T-cell (primary cell): ENCODE measurements at places on chromosomes 3 and 15. TPM values are rescaled to one million over a fixed set of nuclear protein-coding genes. Genes with fewer than 3 reads are reported as not detected.

The SHC4 gene
- total RNA-seq: 0.23 TPM

The CHRM5 gene
- total RNA-seq: not detected

The CD276 gene
- not detected for total RNA-seq

The ZBBX gene
- total RNA-seq: not detected

The DNASE1L3 gene
- not detected for total RNA-seq

The MYO5C gene
- 0.38 TPM for total RNA-seq

The TJP1 gene
- 0.53 TPM for total RNA-seq

The LYSMD4 gene
- total RNA-seq: 16.6 TPM

The ADAMTS17 gene
- total RNA-seq: 17.8 TPM

- DNase-seq: no peak
Measured at GRCh38 chr3:17945799-17946399, 203.5 kb upstream of the TBC1D5 start.

DNA sequence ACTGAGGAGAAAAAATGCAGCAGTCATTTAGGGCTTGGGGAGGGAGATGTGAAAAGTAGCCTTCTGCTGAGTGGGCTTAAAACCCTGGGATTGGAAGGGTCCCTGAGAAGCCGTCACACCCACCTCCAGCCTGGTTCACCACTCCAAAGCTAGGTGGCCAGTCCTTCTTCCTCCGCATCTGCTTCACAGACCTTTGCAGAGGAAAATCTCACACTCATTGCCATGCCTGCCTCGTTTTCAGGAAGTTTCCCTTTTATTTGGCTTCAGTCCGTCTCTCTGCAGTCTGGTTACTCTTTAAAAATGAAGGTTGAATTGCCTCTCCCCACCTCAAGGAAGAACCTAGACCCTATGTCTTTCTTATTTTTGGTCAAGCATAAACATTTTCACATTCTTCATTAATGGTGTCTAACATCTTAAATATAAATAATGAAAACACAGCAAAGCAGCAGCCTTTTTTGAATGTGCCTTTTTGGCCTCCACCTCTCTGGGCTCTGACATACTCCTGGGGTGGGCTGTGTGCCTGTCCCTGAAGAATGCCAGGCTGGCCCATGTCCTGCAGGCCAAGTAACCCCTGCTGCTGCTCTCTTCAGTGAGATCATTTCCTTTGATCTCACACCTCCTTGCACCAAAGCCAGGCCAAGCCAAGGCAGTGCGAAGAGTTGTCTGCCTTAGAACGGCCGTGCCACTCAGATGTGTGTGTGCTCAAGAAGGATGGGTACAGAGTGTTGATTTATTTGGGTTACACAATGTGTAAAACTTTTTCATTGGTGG, 11.0 kb downstream of the MRAS start:
- no peak for DNase-seq

- DNase-seq: no peak
Measured at GRCh38 chr3:11566478-11566877, 77.2 kb downstream of the VGLL4 start.

DNA sequence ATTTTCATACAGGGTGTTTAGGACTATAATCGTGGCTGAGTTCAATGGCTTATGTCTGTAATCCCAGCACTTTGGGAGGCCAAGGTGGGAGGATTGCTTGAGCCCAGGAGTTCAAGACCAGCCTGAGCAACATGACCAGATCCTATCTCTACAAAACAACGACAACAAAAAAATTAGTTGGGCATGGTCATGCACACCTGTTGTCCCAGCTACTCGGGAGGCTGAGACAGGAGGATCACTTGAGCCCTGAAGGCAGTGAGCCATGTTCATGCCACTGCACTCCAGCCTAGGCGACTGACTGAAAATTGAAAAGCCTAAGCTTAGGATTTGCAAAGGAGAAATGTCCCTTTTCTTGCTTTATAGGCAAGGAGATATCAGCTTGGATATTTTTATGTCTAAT, 1.5 kb downstream of the BRK1 start:
- DNase-seq: no peak

DNA sequence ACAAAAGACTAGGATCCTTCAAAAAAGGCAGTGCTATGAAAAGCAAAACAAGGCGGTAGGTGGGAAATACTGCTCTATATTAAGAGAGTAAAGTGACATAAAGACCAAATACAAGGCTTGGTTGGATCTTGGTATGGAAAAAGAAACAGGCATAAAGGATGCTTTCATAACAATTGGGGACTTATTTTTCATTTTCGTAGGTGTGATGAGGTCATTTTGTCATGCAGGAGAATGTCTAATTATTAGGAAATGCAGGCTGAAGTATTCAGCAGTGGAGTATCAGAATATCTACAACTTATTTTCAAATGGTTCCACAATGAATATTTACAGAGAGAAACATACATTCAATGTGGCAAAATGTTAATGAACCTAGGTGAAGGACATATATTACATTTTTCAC, 9.0 kb downstream of the XPC start:
- DNase-seq: no peak

GRCh38 chr3:142450881-142451280, 3.0 kb upstream of the XRN1 start:
- no peak for DNase-seq

- DNase-seq: no peak
Measured at GRCh38 chr15:60551147-60551780, 72.3 kb upstream of the ICE2 start.

GRCh38 chr15:85810075-85810474, 15.3 kb upstream of the KLHL25 start:
- DNase-seq: no peak

- DNase-seq: no peak
Measured at GRCh38 chr3:149479621-149480325, 5.3 kb downstream of the TM4SF4 start.

GRCh38 chr15:80152896-80153876, at the start of gene FAH:
Gene FAH, plus strand, starts transcription at chr15:80152999. Its CDS starts 56 bp downstream, at chr15:80153055.
- DNase-seq: peak; percentile 18

DNA sequence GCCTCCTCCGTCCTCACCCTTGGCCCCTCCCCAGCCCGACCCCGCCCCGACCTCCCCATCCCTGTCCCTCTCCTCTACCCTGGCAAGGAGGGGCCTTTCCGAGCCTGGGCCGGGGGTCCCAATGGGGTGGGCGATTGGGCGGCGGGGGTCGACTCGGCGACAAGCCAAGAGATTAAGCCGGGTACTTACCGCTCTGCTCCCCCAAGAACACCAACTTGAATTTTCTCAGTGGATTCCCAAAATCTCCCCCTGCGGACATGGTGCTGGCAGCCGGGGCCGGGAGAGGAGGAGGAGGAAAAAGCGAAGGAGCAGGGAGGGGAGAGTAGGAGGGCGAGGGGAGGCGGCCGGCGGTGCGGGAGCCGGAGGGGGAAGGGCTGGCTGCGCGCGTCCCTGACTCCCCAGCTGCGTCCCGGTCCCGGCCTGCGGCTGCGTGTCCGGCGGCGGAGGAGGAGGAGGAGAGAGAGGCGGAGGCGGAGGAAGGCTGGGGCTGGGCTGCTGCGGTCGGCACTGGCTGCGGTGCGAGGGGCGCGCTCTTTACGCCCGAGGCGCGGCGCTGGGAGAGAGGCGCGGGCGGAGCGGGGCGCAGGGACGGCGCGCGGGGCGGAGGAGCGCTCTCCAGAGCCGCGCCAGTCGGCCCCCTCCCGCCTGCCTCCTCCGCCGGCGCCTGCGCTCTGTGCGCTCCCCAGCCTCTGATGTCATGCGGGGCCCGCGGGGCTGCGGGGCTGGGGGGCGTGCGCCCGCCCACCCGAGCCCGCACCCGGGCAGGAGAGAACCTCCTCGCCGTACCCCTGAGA, at the start of gene RAB6B:
Gene RAB6B, minus strand, starts transcription at position 675 of the 794 bp plus-strand sequence. Its CDS starts 416 bp downstream, at position 259.
- no peak for DNase-seq

DNA sequence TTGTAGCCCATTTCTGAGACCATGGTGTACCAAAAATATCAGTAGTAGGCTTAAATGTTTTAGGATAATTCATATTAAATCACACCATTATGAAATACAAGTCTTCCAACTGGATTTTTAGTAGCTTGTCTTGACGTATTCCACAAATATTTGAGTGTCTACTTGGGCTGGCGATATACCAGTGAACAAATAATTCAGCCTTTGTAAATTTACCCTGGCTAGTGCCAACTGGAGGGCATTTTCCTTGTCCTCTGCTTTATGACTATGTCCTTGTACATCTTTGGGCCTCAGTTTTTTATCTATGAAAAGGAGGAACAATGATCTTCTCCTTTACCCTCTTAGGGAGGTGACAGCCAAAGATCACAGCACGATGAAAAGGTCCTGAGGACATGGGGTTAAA, 114.8 kb downstream of the FRMD4B start:
- DNase-seq: no peak

- DNase-seq: no peak
Measured at GRCh38 chr3:190012314-190012782, 108.3 kb downstream of the P3H2 start.

DNA sequence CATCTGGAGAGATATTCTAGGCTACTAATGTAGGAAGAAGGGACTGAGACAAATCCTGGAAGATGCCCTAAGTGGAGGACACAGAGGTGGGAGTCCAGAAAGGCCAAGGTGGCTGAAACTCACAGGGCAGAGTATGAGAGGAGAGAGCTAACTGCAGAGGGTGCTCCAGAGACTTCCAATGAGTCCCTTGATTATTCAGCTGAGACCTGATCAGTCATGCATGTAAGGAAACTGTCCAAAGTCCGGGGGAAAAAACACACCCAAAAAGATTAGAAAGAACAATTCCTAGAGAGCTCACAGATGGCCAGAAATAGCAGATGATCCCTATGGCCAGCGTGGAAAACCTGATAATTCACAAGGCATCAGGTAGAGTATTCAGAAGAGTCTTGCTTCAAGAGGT, 18.7 kb upstream of the FOXP1 start:
- no peak for DNase-seq

DNA sequence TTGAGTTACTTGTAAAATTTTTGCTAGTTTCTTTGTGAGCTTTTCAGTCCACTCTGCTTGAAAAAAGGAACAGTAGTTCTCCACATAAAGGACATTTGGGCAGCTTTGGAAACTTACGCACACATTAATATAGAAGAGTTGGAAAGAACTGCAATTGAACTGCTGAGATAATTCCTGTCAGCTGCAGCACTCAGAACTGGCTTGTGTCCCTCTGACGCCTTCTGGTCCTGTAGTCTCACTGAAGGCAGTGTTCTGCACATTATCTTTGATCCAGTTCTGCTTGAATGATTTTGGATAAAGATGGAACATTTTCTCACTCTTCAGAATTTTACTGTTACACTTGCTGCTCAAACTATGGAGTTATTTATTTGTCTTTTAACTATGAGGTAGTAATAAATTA, 901.9 kb downstream of the OTOL1 start:
- DNase-seq: no peak

- DNase-seq: no peak
Measured at GRCh38 chr15:91400481-91400880, 300.4 kb downstream of the SV2B start.

- DNase-seq: peak; percentile 8
Measured at GRCh38 chr15:76059320-76060117, at the start of gene TMEM266. Gene TMEM266, plus strand, starts transcription at chr15:76059985. Its CDS starts 74,279 bp downstream, at chr15:76134264.

DNA sequence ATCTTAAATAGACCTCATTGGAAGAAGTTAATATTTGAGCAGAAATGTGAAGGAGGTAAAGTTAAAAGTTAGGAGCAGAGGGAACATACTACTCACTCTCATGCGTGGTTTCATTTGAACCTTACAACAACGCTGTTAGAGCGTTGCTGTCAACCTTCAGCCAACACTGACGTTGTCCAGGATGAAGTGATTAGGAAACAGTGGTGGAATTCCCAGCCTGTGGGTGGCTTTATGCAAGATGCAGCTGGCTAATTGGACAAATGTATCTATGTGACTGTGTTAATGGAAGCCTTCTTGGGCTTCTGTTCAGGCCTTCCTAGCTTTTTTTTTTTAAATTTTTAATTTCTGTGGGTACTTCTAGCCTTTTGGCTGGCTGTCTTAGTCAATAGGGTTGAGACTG, 40.5 kb downstream of the PTPRG start:
- DNase-seq: no peak
